ENCODE measurements at places on chromosomes 2 and 18.

DNA sequence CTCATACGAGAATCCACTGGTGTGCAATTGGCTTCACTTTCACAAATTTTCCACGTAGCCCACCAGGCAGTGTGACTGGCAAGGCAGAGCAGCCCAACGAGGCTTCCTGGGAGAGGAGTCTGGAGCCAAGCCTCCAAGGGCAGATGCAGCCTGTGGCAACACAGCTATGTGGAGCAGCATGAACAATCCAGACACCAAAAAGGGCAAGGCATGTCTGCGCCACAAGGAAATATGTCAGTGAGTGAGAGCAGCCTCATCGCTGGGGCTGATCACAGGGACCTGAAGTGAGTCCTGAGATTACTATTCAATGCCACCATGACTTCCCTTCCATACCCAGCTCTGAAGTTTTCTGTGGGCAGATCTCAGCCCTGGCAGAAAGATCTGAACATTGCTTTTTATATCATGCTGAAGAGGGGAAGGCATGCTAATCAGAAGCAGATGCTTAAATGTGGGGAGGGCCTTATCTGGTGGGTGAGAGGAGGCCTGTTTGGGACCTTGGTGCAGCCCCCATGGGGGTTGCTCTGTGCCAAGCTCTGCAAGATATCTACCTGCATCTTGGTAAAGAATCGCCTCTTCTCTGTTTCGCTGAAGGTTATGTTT lies 40.0 kb upstream of the PUM2 start:
- DNase-seq = no peak

- no peak for DNase-seq
Observed at GRCh38 chr2:61727746-61728145, 126.1 kb downstream of the FAM161A start.

DNA sequence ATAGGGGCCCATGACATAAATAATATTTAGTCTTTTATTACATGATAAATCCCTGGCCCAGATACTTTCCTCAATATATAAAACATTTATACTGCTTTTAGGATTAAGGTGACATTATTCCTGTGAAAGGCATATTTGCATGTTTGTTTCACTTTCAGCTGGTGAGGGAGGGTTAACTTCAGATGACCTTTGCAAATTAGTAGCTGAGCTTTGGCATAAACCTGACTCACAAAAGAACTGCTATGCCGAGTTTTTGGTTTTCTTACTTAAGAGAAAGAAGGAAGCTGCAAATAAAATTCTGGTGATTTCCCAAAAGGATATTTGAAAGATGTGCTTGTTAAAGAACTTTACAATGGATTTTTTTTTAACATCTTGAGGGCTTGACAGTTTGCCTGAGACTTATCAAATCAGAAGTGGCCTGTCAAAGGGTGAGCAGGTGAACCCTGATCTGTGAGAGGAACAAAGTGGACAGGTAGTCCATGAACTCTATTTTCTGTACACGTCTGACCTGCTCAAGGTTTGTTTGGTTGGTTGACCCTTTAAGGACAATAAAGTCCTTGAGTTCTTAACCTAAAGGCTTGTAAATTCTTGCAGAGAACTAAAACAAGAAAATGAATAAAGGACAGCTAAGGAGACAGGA lies 93.5 kb downstream of the FAM124B start:
- no peak for DNase-seq

- DNase-seq = no peak
Observed at GRCh38 chr2:47373747-47374146, 29.2 kb upstream of the MSH2 start.

DNA sequence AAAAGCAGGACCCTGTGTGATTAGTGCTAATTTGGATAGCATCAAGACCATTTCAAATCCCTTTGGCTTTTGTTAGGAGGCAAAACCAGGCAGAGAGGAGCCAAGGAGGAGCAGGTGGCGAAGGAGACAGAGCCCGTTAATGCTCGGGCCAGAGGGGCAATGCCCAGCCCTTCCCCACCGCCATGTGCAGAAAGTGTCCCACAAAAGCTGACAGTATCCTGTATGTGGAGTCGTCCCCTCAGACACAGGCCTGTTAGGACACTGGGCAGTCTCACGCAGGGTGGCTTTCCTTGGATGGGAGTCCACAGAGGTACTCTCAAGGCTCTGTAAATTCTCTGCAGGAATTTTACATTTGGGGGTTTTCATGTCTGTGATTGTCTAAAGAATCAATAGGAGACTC lies 44.8 kb upstream of the TFCP2L1 start:
- no peak for DNase-seq

DNA sequence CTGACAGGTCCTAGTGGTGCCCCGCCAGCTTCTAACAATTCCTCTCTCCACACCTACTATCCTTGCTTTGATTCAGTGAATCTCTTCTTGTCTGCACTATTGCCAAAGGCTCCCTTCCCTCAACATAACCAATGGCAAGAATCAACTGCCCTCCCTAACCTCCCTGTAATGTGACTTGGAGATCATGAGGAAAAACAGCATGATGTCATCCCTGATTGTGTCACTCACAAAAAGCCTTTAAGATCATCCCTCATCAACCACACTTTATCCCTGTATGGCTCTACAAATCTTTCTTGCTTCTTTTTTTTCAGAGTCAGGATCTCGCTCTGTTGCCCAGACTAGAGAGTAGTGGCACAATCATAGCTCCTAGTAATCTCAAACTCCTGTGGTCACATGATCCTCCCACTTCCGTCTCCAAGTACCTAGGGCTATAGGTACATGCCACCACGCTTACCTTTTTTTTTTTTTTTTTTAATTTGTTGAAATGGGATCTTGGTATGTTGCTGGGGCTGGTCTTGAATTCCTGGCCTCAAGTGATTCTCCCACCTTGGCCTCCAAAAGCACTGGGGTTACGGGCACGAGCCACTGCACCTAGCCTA lies 19.7 kb downstream of the SAP130 start:
- DNase-seq = no peak

DNA sequence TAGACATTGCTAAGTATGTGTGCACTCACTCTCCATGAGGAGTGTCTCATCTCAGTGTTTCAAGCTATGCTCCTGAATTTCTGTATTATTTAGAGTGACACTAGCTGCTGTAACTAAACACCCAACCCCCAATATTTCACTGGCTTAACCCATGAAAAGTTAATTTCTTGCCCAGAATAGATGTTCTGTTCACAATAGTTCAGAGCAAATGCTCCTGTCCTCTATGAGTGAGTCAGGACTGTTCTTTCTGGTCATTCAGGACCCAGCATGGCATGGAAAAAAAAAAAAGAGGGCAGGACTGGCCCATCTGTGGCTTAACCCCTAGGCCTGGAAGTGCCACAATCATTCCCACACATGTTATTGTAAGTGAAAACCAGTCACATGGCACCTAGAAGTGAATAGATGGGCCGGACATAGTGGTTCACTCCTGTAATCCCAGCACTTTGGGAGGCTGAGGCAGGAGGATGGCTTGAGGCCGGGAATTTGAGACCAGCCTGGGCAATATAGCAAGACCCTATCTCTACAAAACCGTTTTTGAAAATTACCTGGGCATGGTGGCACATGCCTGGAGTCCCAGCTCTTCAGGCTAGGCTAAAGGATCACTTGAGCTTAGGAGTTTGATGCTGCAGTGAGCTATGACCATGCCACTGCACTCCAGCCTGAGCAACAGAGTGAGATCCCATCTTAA lies 663.6 kb downstream of the IRS1 start:
- DNase-seq = peak; percentile 13

DNA sequence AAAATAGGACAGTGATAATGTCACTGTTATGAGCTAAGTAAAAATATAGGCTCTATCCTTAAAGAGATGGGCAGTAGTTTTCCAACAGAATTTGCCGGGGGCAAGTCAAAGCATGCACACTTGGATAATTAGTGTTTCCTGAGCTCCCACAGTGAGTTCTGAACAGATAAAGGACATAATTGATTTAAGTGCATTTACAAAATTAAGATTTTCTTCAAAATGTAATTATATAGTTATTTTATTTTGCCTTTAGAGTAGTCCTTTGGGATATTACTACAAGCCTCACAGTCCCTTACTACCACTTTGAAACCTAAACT lies 107.6 kb downstream of the RAPGEF4 start:
- DNase-seq = no peak

GRCh38 chr18:10420561-10421352 lies 33.7 kb upstream of the APCDD1 start:
- DNase-seq = no peak

DNA sequence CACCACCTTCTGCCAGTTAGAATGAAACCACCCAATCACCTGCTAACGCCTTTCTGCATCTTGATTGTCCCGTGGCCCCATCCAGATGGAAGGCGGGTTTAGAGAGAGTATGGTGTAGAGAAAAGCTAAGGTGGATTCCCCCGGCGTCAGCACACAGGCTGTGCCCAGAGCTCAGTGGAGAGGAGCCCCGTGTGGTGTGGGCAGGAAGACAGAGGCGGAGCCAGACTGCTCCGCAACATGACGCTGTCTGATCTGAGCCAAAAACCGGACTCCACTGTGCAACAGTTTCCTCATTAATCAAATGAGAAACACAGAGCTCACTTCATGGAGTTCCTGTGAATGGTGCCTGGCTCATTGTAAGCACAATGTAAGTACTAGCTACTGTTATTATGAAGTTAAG lies 448.1 kb upstream of the SMIM21 start:
- DNase-seq = no peak

- peak; percentile 7 for DNase-seq
Observed at GRCh38 chr2:125564471-125564870, 1091.5 kb upstream of the GYPC start.

- no peak for DNase-seq
Observed at GRCh38 chr2:73043276-73043675, 28.2 kb downstream of the SFXN5 start.

- no peak for DNase-seq
Observed at GRCh38 chr2:938181-939005, 12.3 kb upstream of the SNTG2 start.

- DNase-seq = peak; percentile 41
Observed at GRCh38 chr2:150133623-150134022, 353.8 kb downstream of the RND3 start.

- no peak for DNase-seq
Observed at GRCh38 chr2:38128653-38129052, 52.7 kb upstream of the CYP1B1 start.
